ENCODE measurements at places on chromosomes 3 and 15.
A peak's percentile ranks its signal among the peaks of the same experiment; 100 is the strongest.

DNA sequence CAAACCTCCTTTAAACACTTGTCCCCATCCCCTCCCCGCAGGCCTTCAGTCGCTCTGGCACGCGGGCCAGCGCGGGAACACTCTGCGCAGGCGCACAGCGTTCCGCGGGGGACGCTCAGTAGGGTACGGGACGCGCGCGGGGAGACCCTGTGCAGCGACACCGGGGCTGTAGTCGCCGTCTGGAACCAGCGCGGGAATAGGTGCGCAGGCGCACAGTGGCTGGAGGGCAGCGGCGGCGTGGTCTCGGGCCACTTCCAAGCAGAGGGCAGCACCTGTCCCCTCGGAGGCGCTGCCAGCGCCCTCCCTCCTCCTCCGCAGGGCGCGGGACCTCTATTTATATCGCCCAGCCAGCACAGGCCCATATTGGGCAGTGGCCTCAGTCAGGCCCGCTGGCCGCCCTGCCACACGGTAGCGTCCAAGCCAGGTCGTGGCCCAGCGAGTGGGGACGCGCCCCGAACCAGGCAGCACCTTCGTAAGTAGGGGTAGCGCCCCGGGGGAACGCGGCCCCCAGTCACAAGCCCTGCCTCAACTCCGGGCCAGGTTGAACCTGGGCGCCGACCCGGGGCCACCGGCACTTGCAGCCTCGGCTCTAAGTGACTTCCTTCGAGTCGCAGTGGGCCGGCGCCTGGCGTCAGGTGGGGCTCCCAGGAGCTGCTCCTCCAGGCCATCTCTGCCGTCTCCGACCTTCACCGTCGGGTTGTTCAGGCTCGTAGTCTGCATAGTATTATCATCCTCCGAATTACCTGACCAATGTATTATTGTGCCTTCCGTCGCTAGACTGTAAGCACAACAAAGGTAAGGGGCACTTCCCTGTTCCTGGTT is at the start of gene KBTBD12:
KBTBD12 (plus strand) TSS at position 118 of the 822 bp plus-strand sequence. CDS start 7,830 bp downstream, outside the sequence.
- no peak for DNase-seq

- no peak for DNase-seq
Observed at GRCh38 chr3:184601576-184602371, 40.2 kb downstream of the EPHB3 start.

DNA sequence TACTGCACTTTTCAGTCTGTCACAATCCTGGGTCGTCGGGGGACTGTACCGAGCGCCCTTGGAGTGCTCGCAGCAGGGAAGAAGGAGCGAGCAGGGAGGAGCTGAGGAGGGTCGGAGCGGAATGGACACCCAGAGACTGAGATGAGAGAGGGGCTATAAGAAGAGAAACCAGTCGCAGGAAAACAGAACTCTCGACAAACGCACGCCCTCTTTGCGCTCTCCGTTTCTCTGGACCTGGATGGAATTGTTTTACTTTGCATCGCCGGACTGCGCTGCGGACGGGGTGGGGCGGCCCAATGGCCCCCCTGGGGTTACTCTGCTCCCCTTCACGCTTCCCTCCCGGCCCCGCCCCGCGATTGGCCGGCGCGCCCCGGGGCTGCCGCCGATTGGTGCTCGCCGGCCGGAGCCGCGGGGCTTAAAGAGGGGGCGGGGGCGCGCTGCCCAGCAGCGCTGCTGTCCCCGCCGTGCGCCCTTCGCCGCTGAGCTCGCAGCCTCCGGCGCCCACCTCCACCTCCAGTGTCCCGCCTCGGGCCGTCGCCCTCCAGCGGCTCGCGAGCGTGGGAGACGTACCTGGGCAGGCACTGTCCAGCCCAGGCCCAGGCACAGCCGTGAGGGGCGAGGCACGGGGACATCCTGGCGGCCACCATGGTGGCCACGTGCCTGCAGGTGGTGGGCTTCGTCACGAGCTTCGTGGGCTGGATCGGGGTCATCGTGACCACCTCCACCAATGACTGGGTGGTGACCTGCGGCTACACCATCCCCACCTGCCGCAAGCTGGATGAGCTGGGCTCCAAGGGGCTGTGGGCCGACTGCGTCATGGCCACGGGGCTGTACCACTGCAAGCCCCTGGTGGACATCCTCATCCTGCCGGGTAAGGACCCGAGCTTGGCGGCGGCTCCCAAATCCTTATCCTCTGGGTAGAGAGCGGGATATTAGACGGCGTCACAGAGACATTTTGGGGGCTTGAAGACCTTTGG is at the start of gene CLDN11:
CLDN11 (plus strand) TSS at position 447 of the 977 bp plus-strand sequence; CDS start at position 646, 199 bp downstream.
- DNase-seq, result peak; percentile 70

DNA sequence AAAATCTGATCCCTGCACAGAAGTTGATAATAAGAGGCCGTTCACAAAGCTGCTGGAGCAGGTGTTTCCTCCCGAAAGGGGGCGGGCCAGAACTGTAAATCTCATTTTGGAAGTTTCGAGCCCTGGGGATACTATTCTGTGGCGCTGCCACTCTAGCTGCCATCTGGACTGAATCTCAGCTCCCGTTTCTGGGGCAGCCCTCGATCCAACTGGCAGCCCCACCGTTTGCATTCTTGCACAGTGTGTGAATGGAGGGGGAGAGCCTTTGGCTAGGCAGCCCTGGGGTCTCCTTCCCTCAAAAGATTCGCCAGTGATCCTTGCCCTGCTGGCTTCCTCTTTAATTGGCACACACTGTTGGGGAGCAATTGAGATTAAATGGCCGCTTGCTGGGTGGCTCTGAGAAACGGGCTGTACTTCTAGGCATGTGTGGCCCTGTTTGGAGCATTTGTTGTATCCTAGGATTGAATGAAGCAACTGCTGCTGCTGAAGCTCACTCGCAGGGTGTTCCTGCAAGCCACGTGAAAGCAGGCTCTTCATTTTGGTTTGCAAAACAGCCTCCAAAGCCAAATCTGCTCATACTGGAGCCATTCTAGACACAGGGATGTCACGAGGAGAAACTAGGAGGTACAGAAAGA is 57.2 kb upstream of the TOPAZ1 start:
- no peak for DNase-seq

GRCh38 chr3:97810779-97811390 is 10.9 kb upstream of the CRYBG3 start:
- no peak for DNase-seq

- no peak for DNase-seq
Observed at GRCh38 chr3:59267021-59267420, 217.2 kb upstream of the CFAP20DC start.

- no peak for DNase-seq
Observed at GRCh38 chr3:128714887-128715491, 11.0 kb upstream of the RAB7A start.

GRCh38 chr15:78370013-78370412 is 29.9 kb downstream of the CRABP1 start:
- DNase-seq, result no peak

DNA sequence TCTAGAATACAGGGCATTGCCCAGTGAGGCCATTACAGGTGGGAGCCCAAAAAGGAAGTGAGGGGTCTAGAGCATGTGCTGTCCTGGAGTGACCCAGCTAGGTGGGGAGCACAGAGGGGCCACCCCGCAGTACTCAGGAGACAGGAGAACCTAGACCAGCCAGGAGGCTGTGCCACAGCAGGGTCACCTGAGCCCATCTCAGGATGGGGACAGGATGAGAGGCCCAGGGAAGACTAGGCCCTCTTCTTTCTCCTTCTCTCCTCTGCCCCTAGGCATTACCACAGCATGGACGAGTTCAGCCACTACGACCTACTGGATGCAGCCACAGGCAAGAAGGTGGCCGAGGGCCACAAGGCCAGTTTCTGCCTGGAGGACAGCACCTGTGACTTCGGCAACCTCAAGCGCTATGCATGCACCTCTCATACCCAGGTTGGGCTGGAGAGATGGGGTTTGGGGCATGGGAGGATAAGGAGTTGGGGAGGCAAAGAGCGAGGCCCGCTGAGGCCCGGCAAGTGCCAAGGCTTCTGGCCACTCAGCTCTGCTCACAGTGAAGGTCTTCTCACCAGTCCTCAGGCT is 20.6 kb downstream of the LOXL1 start:
- DNase-seq, result no peak

Data from cardiac muscle cell (in vitro differentiated cells and primary cell).